ENCODE measurements at places on chromosomes 13 and 19. TPM values are rescaled to one million over a fixed set of nuclear protein-coding genes. Genes with fewer than 3 reads are reported as not detected.

DNA sequence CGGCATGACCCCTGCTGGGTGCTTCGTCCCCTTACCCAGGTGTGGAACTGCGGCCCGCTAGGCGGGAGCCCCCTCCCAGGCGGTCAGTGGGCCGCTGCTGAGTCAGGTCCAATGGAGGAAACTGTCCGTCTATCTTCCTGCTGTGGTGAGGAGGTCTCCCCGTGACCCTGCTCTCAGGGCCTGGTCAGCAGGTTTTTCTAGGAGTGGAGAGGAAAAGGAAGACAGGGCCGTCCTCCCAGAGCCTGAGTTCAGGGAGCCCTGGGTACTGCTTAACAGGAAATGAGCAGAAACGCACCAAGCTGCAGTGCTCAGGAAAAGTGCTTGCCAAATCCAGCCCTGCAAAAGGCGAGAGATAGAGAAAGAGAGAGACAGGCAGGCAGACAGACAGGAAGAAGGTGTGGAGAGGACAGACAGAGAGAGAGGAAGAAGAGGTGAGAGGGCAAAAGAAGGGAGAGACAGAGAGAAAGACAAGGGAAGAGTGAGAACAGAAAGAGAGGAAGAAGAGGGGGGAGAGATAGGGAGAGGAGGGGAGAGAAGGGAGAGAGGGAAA lies 10.3 kb downstream of the SH3GL1 start:
- peak; percentile 85 for DNase-seq

DNA sequence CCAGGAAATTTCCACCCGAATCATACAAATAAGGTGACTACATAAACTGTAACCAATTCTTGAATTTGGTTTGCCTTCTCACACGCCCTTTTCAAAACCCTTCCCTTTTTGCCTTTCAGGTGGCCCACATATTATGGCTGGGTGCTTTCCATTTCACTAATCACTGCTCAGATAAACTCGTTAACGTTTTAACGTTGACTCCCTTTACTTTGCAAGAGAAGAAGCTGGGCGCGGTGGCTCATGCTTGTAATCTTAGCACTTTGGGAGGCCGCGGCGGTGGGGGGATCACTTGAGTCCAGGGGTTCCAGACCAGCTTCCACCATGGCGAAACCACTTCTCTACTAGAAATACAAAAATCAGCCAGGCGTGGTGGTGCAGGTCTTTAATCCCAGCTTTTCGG lies 19.8 kb upstream of the ZNF91 start:
- no peak for DNase-seq

DNA sequence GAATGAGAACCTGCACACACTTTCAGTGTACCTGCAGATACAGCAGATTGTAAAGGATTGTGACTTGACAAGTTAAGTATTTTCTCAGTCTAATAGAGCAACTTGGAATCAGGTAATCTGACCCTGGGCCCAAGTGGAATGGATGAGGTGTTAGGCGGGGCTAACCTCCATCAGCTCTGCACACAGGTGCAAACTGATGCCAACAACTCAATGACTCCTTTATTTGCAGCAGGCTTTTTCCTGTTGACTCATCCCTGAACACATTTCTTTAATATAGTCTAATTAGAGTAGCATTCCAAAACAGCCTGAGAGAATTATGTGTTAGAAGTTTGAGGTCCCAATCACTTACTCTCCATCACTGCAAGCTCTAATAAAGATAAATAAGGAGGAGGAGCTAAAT lies 48.8 kb downstream of the TPT1 start:
- peak; percentile 30 for DNase-seq

- no peak for DNase-seq
Measured at GRCh38 chr19:15328312-15328711, 4.0 kb downstream of the BRD4 start.

Gene TMED1
- 43.1 TPM for total RNA-seq

GRCh38 chr13:74687442-74688182 lies 553.4 kb upstream of the KLF12 start:
- peak; percentile 86 for DNase-seq

- no peak for DNase-seq
Measured at GRCh38 chr13:23723471-23723870, 153.3 kb downstream of the TNFRSF19 start.

- peak; percentile 23 for DNase-seq
Measured at GRCh38 chr13:37598597-37598996, at the start of gene POSTN. Gene POSTN (minus strand): TSS chr13:37598768. CDS start chr13:37598726, 42 bp downstream.

DNA sequence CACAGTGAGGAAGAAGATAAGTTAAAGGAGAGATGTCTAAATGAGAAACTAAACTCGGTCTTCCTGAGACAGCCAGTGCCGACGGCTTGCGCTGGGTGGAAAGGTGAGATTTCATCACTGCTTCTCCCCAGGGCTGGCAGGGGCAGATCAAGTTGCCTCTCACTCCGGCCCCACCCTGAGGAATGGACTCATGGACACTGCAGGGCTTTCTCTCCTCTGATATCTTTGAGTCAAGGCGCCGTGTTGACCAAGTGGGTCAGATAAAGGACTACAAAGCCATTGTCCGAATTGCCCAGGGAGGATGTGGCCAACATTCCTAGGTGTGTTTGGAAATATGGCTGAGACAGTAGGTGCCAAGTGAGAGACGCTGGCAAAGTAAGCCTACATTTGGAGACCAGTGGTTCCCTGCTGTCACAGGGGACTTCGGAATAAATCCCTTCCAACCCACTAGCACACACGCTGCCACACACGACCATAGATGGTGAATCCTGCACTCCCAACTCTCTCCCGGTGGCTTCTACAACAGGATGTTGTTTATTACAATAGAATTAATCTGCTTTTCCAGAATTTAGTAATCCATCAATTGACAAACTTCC lies 156.5 kb upstream of the TSC22D1 start:
- DNase-seq: no peak

DNA sequence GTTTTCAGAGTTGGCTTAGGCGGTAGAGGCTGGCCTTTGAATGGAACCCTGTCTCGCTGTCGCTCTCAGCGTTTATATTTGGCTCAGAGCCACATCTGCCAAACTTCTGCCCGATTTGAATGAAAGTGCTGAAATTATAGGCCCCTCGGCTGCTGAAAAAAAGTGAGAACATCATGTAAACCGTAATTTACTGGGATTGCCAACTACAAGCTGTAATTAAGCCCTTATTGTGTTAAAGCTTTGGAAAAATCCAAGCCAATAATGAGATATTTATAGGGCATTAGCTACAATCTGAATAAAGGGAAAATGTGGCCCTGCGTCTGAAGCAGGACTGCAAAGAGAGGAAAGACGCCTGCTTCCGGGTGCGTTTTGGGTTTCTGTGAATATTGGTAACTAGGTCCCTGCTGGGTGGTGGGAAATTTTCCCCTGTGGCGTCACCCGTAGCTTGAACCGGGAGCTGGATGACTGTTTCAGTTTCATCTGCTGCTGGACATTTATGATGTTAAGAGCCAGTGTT lies 9.9 kb downstream of the DNM2 start:
- no peak for DNase-seq

Gene VSTM2B
- total RNA-seq: not detected

- DNase-seq: no peak
Measured at GRCh38 chr19:33902395-33902794, 105.7 kb downstream of the KCTD15 start.

DNA sequence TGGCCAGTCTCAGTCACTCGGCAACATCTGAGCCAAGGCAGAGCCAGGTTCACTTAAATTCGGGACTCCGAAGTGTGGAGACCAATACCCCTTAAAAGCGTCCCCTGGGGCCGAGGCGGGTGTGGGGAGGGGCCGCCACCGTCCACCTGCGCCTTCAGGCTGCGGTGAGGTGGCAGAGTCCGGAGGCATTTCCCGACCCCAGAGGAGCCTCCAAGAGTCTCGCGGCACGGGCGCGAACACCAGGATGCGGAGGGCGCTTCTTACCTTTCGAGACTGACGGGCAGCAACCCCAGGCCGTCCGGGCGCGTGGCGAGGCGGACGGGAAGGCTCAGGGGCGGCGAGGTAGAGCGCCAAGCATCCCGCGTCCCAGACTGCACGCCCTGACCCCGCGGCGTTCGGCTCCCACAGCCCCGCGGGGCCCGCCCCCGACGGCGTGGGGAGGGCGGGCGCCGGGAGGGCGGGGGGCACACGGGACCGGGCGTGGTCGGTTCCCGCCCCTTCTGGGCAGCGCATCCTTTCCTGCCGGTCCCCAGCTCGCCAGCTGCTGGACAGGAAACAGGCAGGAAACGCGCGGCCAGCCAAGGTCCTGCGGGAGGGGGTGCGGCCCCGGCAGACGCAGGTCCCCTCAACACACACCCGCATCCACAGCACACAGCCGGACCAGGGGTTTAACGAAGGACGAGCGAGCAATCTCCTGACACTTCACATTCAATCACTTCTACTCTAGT lies at the start of gene THSD1:
TSS of gene THSD1 (minus strand) at position 406 of the 728 bp plus-strand sequence. CDS start 3,572 bp downstream, outside the sequence.
- DNase-seq: peak; percentile 80

- DNase-seq: no peak
Measured at GRCh38 chr13:113528813-113529180, 38.3 kb upstream of the DCUN1D2 start.

DNA sequence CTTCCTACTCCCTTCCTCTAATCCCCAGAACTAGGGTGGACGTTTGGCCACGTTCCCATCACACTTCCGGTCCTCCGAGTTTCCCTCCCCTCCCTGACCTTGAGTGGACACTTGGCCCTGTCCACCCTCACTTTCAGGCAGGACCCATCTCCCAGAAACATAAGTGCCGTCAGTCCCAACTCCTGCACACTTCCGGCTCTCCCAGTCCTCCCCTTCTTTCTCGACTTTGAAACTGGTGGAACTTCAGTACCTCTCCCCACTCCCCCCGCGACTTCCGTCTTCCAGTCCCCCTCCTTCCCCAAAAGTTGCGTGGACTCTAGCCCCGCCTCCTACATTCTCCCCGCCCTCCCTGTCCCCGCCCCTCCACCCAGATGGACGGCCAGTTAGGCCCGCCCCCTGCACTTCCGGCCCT lies 278 bp upstream of the ZNF274 start:
- no peak for DNase-seq

DNA sequence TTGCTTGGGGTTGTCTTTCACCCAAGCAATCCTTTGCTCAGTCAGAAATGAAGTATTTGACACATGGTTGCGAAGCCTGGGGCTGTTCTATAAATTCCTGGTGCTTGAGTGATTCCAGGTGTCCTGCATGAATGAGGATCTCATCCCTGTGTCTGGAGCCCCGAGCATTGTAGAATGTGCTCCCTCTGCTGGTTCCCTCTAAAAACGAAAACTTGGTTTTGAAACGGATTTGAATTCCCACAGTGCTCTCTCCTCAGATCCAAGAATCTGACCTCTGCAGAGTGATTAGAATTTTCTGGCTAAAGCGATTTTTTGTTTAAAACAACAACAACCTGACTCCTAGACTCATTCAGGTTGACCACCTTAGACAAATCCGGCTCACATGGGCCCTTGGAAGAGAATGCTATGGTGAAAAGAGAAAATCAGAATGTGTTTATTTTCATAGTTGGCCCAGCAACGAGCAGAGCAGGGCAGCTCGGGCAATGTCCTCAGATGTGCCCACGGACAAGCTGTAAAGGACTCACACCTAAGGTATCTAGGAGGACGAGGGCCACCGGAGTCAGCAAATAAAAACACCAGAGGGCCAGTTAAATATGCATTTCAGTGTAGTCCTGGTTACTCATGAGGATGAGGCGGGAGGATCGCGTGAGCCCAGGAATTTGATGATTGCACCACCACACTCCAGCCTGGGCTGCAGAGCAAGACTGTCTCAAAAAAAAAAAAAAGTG lies 8.7 kb upstream of the ATP12A start:
- peak; percentile 66 for DNase-seq
